Dermis microvascular lymphatic vessel endothelial cell (primary cell): ENCODE measurements at places on chromosomes 12 and 14.

DNA sequence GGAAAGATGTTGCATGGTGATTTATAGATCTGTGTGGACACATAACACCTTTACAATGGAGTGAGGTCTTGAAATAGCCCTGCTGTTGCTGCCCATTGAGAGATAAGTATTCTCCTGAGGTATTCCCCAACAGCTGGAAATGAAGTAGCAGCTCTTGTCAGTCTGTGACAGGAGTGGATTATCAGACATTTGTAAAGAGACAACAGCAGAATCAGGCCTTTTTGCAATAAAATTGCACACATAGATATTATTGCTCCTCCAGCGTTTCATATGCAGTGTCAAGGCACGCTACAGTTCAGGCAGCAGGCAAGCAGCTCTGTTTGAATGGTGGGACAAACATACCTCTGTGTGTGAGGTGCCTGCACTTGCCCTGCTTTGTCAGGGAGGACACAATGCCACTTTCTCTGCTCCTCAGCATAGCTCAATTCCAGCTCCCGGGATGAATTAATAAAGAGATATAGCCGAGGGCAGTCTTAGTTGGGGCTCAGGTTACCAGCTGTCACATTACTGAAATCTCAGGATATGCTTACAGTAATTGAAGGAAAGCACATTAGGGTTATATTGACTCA, 49.4 kb downstream of the BICD1 start:
- DNase-seq, result no peak

DNA sequence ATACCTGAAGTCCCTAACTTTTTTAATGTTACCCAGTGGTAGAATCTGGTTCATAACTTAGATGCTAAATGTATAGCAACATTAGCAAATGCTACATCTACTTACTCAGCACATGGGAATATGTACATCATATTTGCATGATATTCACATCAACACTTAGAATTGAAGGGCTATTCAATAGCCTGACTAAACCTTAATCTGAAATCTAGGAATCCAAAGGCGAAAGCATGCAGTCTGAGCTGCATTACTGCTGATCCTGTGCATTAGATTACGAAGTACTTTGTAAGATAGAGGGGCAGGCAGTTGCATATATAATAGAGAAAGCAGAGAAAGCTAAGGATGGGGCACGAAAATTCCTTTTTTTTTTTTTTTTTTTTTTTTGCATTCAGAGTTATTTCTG, 40.4 kb downstream of the SLC38A4 start:
- no peak for DNase-seq

- no peak for DNase-seq
These were observed 203.6 kb downstream of the NOVA1 start for GRCh38 chr14:26394150-26394810.

GRCh38 chr12:113891167-113891692, 74.9 kb downstream of the RBM19 start:
- no peak for DNase-seq

- peak; percentile 48 for DNase-seq
These were observed 15.7 kb downstream of the ANO6 start for GRCh38 chr12:45231515-45232145.

GRCh38 chr12:17278946-17279345, 673.0 kb upstream of the LMO3 start:
- DNase-seq, result no peak

DNA sequence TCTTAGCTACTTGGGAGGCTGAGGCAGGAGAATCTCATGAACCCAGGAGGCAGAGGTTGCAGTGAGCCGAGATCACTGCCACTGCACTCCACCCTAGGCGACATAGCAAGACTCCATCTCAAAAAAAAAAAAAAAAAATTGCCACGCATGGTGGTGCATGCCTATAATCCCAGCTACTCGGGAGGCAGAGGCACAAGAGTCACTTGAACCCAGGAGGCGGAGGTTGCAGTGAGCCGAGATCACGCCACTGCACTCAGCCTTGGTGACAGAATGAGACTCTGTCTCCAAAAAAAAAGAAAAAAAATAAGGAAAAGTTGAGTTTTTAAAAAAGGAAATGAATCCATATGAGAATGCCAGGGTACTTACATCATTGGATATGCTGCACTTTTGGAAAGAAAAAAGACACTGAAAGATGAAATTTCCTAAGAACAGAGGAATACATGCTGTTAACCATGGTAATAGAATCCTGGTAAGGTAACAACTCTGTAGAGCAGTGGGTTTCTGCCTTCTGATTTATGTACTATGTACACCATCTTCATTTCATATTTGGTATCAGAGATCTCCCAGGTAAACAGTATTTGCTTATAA, 222.7 kb downstream of the ERC1 start:
- no peak for DNase-seq

GRCh38 chr12:68109444-68110217, 49.9 kb downstream of the IFNG start:
- DNase-seq, result no peak

- DNase-seq, result no peak
These were observed 104.6 kb downstream of the TBX3 start for GRCh38 chr12:114579389-114579788.

GRCh38 chr12:41277946-41278267, 89.8 kb downstream of the PDZRN4 start:
- DNase-seq, result no peak
